Hematopoietic multipotent progenitor cell treated with erythropoietin and hydrocortisone succinate and interleukin-3 and kit ligand, for 17 days (in vitro differentiated cells): ENCODE measurements at places on chromosomes 7 and 10.
A peak's percentile ranks its signal among the peaks of the same experiment; 100 is the strongest.

DNA sequence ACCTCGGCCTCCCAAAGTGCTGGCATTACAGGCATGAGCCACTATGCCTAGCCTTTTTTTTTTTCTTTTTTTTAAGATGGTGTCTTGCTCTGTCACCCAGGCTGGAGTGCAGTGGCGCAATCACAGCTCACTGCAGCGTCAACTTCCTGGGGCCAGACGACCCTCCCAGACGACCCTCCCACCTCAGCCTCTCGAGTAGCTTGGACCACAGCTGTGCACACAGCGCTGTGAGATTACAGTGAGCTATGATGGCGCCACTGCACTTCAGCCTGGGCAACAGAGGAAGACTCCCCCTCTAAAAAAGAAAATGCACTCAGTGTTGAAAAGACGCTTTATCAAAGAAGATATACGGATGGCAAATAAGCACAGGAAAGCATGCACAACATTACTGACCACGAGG is 16.5 kb upstream of the WIPI2 start:
- DNase-seq = no peak

DNA sequence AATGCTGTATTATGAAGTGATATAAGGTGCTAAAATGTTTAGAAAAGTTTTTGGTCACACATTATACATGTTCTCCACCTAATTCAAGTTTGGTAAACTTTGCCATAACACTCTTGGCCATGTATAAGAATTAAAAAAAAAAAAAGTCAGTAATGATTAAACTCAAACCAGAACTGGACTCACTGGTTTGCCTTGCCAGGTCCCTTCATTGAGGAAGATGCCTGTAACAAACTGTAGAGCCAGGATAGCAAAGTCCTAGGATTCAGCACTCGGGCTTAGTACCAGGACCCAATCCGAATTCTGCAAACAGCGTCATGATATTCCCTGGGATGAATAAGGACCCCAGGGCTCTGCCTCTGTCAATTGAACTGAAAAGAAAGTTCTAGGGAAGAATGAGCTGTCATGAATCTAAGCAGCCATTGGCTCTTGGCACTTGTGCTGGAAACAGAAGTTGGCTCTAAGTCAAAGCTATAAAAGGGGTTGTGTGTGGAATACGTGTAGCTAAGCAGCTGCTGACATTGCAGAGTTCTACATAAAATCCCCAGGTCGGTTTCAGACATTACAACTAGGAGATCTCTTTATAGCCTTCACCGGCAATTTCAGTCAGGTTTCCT is 216.9 kb downstream of the C7orf25 start:
- no peak for DNase-seq

DNA sequence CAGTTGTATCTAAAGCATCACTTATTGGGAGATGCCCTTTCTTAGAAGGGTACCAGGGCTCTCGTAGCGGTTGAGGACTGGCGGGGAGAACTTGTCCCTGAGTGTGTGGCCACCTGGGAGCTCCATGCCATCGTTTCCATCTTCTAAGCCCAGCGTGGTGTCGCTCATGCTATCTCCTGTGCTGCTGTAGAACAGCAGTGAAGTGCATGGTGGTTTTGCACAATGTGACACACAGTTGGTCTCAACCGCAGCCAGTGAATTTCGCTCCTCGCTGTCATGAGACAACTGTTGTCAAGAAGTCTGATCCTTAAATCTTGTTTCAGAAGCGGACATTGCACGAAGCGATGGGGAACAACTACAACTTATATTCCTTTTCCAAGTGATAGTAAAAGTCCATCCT is 283.4 kb downstream of the GRID1 start:
- no peak for DNase-seq

DNA sequence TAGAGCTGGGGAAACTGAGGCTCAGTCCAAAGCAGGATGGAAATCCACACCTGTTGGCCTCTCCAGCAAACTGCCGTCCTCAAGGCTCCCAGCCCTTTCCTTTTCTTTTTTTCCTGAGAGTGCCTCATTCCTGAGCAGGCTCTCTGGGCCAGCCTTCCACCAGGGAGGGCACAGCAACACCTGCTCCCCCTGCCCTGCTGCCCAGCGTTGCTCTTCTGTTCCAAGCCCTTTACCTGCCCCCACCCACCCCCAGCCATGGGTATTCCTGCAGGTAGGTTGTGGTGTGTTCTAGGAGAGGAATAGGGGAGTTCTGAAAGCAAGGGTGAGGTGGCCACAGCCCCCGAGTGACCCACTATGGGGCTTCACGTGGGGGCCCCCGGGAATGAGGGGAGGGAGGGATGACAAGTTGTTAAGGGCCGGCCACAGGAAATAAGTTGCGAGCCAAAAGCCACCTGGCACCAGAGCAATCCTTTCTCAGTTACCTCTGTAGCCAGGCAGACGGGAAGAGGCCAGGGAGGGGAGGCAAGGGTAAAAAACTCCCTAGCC is 19.3 kb downstream of the VSIR start:
- DNase-seq = no peak

- no peak for DNase-seq
Measured at GRCh38 chr7:147659036-147659995, 931.2 kb upstream of the C7orf33 start.

DNA sequence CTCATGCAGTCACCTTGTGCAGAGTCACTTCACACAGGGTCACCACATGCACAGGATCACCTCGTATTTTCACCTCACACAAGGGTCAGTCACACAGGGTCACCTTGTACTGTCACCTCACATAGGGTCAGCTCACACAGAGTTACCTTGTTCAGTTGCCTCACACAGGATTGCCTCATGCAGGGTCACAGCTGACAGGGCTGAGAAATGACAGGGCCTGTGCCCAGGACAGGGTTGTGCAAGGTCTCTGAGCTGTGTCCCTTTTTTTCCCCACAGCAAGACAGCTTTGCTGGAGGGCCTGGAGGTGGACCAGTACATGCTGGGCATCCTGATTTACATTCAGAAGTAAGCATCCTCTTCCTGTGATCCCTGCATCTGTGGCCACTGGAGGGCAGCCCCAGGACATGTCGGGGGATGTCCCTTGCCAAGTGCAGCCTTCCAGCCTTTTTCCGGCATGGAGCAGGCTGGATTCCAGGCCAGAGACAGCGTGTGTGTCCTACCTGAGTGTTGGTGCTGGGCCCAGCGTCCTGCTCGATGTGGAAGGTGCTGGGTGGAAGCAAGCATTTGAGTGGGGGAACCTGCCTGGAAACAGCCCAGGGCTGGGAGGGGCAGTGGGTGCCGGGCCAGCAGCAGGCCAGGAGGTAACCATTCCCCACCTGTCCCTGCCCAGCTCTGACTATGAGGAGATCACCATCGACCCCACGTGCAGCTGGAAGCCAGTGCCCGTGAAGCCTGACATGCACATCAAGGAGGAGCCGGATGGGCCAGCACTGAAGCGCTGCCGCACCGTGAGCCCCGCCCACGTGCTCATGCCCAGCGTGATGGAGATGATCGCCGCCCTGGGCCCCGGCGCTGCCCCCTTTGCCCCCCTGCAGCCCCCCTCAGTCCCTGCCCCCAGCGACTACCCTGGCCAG is 16.3 kb downstream of the ZMIZ2 start:
- no peak for DNase-seq

- DNase-seq = peak; percentile 49
Measured at GRCh38 chr10:60032723-60033122, 126.4 kb upstream of the CCDC6 start.

DNA sequence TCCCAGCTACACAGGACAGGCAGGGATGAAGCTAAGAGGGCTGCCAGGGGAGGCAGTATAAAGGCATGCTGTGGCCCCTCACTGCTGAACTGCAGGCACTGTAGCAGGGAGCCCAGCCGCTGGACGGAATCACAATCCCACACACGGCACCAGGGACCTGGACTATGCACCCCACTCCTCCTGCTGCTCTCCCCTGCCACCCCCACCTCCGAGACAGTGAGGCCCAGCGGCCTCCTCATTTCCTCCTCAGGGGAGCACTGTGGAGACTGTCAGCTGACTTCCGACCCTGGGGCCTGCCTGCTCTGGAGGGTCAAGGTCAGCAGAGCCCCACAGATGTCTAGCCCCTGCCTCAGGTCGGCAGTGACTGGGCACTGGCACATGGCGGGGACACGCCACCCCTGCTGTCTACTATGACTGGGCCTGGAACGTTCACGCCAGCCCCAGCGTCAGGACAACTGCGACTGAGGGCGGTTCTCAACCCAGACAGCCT is 92.7 kb downstream of the FAM53B start:
- no peak for DNase-seq

DNA sequence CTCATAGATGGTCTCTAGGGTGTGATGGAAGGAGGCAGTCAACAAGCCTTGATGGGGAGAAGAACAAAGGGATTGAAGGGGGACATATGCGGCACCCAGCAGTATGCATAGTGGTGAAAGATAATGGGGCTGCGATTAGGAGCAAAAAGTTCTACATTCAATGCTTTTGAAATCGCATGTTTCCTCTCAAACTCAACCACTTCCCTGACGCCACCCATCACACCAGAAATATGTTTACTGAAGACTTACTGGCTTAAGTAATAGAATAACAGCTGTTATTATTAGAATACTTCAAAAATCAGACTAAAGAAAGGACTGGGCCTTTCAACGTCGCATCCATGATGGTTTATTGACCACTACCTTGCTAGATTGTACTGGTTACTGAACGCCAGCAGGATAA is 31.5 kb downstream of the MKRN1 start:
- DNase-seq = no peak

DNA sequence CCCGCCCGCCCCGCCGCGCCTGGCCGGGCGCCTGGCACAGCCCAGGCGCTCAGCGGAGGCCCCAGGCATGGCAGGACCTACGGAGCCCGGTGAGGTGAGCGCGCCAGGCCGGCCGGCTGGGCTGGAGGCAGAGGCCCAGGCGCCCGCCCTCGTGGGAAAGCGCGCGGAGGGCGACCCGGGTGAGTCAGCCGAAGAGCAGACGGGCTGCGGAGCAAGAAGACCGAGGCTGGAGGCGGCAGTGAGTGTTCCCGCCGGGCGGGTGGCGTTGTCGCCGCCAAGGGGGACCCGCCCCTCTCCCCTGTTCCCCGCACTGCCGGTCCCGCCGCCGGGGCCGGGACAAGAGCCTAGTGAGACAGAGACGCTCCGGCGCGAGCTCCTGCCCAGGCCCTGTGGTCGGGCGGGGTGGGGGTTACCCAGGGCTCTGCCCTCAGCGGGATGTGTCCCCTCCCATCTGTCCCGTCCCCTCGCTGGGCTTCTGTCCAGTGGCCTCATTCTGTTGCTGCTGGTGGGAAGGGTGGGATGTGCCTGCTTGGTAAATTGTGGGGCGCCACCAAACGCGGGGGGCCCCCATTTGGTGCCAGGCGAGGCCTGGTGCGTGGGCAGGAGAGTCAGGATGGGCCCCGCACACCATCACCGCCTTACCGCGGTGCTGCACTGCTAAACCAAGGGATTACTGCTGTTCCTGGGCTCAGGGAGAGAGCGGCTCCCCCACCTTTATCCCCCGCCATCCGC is 17.0 kb upstream of the NODAL start:
- no peak for DNase-seq

GRCh38 chr7:45653209-45653907 is 79.2 kb downstream of the ADCY1 start:
- no peak for DNase-seq

- DNase-seq = no peak
Measured at GRCh38 chr10:43000021-43000411, 76.9 kb upstream of the RET start.

- no peak for DNase-seq
Measured at GRCh38 chr10:128570319-128570995, 444.2 kb upstream of the MKI67 start.

DNA sequence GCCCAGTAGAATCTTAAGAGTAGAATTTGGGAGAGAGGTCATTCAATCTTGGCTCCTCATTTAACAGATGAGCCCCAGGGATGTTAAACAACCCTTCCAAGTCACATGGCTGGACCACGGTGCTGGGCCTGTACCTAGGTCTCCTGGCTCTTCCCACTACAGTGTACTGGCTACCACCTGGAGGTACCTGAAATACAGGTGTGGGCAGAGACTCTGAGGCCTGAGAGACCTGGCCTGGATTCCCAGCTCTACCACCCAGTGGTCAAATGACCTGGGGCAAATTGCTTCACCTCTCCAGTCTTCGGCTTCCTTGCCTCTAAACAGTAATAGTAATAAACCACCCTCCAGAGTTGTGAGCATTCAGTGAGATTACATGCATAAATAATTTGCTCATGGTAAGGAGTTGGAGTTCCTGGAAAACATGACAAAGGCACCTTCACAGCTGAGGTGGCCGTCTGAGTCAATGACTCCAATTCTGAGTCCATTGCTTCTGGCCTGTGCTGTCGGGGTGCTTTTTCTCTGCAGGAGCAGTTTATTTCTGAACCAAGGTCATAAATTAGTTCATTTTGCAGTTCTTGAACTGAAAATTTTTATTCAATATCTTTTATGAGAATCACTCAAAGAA is 2.7 kb downstream of the GOT1 start:
- DNase-seq = no peak

GRCh38 chr10:120456626-120457430 is at the start of gene PLPP4:
TSS of gene PLPP4 (plus strand) at chr10:120457227. CDS start at chr10:120457306, 79 bp downstream.
- no peak for DNase-seq

- DNase-seq = no peak
Measured at GRCh38 chr10:36462194-36462593, 663.2 kb upstream of the ANKRD30A start.

GRCh38 chr7:95577137-95577536 is 19.2 kb downstream of the PDK4 start:
- no peak for DNase-seq

- DNase-seq = no peak
Measured at GRCh38 chr7:129495987-129496386, 6.3 kb upstream of the SMKR1 start.

GRCh38 chr7:128431221-128431620 is 21.4 kb upstream of the IMPDH1 start:
- no peak for DNase-seq

GRCh38 chr10:1036341-1036791 is 10.7 kb upstream of the IDI2 start:
- DNase-seq = no peak

- DNase-seq = no peak
Measured at GRCh38 chr10:44950326-44951225, 9.0 kb upstream of the RASSF4 start.

DNA sequence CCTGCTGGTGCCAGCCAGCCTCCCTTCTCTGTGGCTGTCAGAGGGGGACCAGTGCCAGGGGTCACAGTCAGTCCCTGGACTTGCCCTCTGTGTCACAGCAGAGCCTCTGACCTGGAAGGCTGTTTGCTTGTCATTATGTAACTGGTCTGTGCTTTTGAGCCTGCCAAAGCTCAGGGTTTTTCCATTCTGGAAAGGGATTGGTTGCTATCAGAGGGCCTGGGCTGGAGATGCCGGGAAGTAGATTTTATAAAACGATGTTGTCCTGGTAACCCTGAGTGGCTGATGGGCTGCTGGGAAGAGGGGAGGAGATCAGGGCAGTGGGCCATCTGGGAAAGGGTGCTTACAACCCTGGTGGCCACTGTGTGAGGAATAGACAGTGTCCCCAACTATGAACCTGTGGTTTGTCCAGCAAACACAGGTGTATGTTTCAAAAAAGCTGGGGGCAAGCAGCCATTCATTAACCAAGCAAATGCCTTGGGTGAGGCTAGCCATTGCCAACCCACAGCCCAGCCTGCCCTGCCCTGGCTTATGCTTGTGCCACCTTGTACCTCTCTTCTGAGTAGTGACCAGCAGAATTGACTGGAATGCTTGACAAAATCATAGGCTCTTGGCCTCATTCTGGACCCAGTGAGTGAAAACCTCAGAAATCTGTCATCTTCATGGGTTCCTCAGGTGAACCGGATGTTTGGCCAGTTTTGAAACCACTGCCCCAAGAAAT is 21.6 kb downstream of the SFTPD start:
- DNase-seq = no peak

GRCh38 chr10:7942316-7942715 is 112.2 kb upstream of the GATA3 start:
- no peak for DNase-seq

GRCh38 chr10:28236591-28236990 is 66.3 kb downstream of the MPP7 start:
- DNase-seq = no peak
